ENCODE measurements at places on chromosomes 4 and X.

GRCh38 chr4:90159193-90159592, 32.0 kb downstream of the CCSER1 start:
- no peak for DNase-seq

DNA sequence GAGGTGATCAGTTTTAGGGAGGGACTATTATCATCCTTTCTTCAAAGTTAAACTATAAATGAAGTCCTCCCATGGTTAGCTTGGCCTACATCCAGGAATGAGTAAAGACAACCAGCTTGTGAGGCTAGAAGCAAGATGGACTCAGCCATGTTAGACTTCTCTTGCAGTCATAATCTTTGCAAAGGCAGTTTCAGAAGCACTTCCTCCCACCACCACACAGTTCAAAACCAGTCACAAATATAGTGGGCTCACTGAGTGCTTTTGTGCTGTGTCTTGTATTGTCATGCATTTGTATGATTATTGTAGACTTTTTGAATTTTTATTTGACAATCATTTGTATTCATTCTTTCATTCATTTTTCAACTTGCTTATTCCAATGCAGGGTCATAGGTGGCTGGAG, 204.5 kb downstream of the ZNF674 start:
- DNase-seq, result no peak

- DNase-seq, result no peak
Measured at GRCh38 chr4:19614171-19614570, 637.5 kb upstream of the SLIT2 start.

- DNase-seq, result no peak
Measured at GRCh38 chr4:182513587-182514291, 270.5 kb downstream of the TENM3 start.

GRCh38 chr4:172357006-172357540, 543.9 kb downstream of the GALNTL6 start:
- no peak for DNase-seq

- no peak for DNase-seq
Measured at GRCh38 chr4:28562913-28563312, 1702.3 kb downstream of the STIM2 start.

DNA sequence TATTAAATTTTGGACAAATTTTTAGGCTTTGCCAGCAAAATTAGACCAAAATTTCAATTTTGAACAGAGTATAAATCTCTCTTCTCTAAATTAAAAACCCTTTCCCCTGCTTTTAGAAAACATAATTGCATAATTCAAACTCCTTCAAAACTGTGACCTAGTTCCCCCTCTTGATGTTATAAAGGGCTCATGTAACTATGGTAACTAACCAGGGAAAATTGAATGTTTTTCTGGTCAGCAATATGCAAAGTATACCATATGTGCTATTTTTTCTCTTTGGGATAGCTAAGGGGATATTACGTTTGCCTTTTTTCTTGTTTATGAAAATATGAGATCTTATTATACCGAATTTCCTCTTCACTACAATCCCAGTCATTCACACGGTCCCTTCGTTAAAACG, 5.1 kb upstream of the ING2 start:
- DNase-seq, result no peak

DNA sequence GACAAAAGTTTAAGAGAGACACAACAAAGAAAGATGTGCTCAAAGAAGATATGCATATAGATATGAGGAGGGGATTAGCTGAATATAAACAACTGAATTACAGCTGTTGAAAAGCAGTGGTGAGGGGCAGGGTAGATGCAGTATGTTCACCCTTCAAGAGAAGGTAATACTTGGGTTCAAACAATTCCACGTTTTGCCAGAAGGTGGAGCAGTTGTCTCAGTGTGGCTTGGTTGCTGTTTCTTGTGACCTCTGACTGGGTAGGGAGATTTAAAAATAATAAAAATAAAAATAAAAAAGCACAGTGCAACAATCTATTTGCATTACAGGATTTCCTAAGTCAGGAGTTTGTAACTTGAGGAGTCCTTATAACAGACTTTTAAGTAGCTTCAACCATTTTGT, 23.3 kb downstream of the PHOX2B start:
- no peak for DNase-seq

- no peak for DNase-seq
Measured at GRCh38 chr4:24884902-24885301, 27.9 kb downstream of the CCDC149 start.

- peak; percentile 95 for DNase-seq
Measured at GRCh38 chr4:6278801-6279197, 9.1 kb downstream of the WFS1 start.

- no peak for DNase-seq
Measured at GRCh38 chr4:157992038-157992705, 180.7 kb downstream of the GASK1B start.

DNA sequence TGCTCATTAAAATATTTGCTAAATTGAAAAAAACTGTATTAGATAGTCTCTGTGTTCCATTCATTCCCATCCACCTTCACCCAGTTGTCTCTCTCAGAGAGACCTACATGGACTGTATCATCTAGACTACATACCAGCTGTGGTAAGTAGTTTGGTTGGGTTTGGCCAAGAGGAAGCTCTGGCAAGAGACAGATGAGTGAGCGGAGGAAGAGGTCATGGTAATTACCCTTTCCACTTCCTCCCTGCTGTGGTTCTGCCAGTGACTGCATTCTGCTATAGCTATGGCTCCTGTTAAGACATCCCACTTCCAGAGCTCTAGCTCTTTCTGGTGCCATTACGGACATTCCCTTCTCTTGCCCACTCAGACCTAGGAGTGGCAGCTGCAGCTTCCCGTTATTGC, 239.0 kb upstream of the MID1 start:
- no peak for DNase-seq

- DNase-seq, result no peak
Measured at GRCh38 chrX:116757491-116757890, 294.7 kb upstream of the CT83 start.

GRCh38 chr4:18021470-18021719, 160 bp downstream of the LCORL start:
- DNase-seq, result no peak

- DNase-seq, result no peak
Measured at GRCh38 chrX:22950269-22951266, 49.2 kb upstream of the DDX53 start.

DNA sequence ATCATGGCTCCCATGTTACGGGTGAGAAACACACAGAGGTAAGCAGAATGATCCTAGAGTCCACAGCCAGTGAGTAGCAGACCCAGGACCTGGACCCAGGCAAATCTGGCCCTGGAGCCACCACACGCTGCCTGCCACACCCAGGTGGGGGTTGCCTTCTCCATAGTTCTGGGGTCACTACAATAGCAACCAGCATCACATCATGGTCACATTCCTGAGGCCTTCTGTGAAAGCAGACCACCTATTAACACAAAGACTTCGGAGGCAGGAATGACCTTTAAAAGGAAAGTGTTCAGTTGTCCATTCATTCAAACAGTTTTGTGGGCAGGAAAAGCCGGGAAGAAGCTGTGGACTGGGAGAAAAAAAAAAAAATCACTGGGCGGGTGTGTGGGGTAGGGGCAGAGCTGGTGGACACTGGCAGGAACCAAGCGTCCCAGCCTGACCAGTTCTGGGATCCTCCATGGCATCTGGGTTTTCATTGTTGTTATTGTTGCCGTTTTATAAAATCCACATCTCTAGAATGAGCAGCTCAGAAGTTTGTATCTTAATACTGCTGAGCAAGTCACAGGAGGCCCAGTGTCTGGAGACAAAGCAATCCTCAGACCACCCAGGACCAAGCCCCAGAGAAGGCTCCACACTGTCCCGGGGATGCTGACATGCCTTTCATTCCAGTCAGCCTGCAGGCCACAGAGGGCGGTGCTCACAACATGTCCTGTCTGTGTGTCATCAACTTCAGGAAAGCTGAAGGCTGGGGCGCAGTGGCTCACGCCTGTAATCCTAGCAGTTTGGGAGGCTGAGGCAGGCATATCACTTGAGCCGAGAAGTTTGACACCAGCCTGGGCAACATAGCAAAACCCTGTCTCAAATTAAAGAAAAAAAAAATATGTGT, 67.0 kb downstream of the SEL1L3 start:
- DNase-seq, result peak; percentile 85

GRCh38 chrX:45323387-45323786, 122.7 kb upstream of the DIPK2B start:
- DNase-seq, result no peak

- DNase-seq, result no peak
Measured at GRCh38 chr4:26821677-26822503, 38.8 kb upstream of the STIM2 start.

- no peak for DNase-seq
Measured at GRCh38 chrX:134074151-134074550, 88.8 kb upstream of the GPC3 start.

GRCh38 chrX:122135070-122135469, 1049.0 kb upstream of the GRIA3 start:
- no peak for DNase-seq

DNA sequence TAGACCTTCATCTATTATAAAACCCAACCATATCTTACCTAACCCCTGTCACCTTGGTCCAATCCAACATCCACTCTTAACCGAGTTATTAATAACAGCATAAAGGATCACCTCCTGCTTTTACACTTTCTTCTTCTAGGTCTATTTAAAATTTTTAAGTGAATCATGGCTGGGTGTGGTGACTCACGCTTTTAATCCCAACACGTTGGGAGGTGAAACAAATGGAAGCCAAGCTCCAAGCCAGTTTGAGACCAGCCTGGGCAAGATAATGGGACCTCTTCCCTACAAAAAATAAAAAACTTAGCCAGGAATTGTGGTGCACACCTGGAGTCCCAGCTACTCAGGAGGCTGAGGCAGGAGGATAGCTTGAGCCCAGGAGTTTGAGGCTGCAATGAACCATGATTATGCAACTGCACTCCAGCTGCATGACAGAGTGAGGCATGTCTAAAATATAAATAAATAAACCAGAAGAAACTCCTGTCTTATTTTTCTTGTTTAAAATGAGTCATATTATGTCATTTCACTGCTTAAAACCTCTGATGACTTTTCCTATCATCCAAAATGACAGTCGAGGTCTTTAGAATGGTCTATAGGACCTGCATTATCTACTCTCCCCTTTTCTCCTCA, 188.4 kb downstream of the GASK1B start:
- no peak for DNase-seq

DNA sequence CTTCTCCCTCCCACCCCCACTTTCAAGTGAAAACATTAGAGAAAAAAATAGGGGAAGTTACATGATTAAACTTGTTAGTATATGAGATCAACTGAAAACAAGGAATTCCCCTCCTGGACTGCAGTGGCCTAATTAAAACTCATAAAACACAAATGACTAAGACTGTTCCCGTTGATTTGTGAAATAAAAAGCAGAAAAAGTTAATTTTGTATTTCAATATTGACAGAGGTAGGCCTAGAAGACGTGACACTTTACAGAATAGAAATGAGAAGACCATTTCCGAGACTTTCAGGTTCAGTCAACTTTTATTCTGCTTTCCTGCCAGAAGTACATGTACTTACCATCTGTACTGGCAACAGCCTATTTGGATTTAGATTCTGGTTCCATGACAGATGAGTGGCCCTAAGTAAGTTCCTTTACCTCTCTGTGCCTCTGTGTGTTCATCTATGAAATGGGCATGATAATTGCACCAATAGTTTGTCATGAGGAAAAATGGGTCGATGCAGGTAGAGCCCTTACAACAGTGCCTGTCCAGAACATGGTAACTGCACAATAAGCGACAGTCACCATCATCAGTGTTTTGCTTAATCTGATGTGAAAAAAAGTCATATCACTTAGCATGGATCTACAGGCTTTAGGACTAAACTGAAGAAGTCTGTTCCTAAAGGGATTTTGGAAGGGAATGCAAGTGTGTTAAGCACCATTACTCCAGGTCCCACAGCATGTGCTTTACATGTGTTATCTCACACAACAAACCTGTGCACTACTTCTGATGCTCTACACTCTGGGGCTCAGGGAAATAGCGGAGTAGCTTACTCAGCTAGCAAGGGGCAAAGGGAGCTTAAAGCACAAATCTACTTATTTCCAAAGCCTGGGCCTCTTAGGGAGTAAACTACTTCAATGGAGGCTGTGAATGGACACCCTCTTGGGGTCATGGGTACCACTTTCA, 562.3 kb upstream of the DIPK2B start:
- no peak for DNase-seq

GRCh38 chr4:76499461-76499860, 64.4 kb downstream of the SHROOM3 start:
- DNase-seq, result no peak

GRCh38 chrX:133786382-133786781, 199.0 kb downstream of the GPC3 start:
- DNase-seq, result no peak

GRCh38 chr4:40409835-40410234, 74.7 kb downstream of the CHRNA9 start:
- DNase-seq, result no peak

GRCh38 chr4:76386566-76387305, 34.2 kb downstream of the CCDC158 start:
- no peak for DNase-seq

DNA sequence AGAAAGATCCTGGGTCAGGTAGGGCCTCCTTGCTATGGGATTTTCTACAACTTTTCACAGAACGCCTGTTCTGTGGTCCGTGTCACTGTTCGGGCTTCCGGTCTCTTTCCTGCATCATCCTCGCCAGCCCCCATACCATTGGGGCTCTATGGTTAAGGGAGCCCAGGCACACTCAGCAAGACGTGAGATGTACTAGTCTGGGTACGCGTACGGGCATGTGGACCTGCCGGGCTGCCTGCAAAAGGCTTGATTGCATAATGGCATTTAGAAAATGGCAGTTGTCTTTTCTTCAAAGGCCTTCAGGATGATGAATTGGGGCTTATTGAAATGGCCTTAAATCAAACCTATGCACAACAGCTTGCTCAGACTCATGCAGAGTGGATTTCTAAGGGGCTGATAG, 86.7 kb downstream of the CNGA2 start:
- no peak for DNase-seq

GRCh38 chr4:83860200-83860599, 324.3 kb downstream of the GPAT3 start:
- DNase-seq, result no peak

DNA sequence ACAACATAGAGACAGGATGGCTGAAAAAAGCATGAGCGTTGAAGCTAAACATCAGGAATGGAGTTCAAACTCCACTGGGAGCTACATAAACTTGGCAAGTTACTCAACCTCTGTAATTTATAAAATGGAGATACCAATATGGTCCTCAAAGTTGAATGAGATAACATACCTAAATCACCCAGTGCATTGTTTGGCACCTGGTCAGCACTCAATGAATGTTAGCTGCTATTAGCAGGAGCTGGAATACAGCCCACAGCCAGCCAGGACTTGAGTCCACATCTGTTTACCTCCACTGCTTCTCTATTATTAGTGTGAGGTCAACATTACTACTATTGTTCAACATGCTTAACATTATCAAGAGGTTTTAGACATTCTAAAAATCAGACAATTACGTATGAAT, 97.9 kb downstream of the NR3C2 start:
- DNase-seq, result no peak

DNA sequence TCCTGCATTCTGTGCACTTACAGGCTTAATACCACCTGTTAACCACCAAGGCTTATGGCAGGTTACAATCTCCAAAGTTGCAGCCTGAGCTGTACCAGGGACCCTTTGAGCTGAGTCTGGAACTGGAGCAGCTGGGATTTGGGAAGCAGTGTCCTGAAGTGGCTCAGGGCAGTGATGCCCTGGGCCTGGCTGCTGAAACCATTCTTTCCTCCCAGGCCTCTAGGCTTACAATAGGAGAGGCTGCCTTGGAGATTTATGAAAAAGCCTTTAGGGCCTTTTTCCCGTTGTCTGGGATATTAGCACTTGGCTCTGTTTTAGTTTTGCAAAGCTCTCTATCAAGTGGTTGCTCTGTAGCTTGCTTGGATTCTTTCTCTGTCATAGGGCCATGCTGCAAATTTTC, 154.3 kb upstream of the CASK start:
- no peak for DNase-seq

- DNase-seq, result peak; percentile 54
Measured at GRCh38 chr4:4919927-4920326, 60.5 kb downstream of the MSX1 start.
